ENCODE measurements at places on chromosomes 13 and 19. TPM values are rescaled to one million over a fixed set of nuclear protein-coding genes. Genes with fewer than 3 reads are reported as not detected.

DNA sequence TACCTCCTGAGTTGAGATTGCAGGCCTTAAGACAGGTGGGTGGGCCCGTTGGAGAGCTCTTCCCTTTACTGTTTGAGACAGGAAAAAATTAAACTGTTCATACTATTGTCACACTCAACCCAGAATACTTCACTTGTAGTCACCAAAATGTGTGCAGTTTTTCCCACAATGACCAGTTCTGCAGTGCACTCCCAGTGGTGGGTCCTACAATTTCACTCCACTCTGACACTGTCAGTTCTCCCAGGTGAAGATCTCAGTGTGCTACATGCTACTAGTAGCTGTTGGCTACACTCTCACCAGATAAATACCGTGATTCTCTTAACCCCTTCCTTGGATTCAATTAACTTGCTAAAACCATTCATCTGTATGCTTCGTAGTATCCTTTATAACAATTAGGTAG is 2.9 kb downstream of the ZNF665 start:
- DNase-seq: no peak

DNA sequence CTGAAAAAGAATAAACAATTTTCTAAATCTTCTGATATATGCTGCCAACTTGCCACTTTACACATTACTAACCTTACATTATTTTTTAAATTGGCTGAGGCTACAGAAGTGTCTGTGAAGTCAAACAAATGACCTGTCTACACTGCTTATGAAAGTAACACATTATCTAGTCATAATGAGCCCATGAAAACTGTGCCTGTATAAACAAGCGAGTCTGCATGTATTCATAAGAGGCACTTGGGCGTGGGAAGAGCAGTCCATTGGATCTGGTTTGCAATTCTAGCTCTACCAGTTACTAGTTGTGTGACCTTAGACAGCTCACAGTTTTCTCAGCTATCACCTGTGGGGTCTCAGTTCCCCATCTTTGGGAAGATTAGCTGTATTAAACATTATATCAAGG is 3.1 kb downstream of the VPS36 start:
- DNase-seq: no peak

- no peak for DNase-seq
Measured at GRCh38 chr19:58007285-58007684, 4.7 kb upstream of the ZNF606 start.

DNA sequence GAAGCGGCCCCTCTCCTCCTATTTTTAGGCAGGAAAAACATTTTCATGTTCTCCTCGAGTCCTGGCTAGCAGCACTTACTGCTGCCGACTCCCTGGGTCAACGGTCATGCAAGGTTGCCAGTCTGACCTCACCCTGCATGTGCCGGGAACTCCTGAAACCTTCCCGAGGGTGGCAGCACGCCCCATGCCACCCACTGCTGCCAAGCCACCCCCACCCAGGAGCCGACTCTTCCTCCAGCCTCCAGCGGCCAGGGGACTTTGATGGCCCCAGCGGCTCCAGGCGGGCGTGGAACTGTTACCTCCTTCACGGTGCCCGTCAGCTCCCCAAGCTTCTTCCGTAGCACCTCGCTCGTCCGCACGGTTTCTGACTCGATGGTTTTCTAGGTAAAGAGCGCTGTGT is 8.7 kb downstream of the TIMM44 start:
- DNase-seq: no peak

Gene C19orf44
- polyA plus RNA-seq: 18.1 TPM

Gene TTC9B
- 0.12 TPM for polyA plus RNA-seq

Measured in right lung (tissue), 10 donors.